Right renal pelvis (tissue), 4 donors: ENCODE measurements at places on chromosomes 2 and 18.

DNA sequence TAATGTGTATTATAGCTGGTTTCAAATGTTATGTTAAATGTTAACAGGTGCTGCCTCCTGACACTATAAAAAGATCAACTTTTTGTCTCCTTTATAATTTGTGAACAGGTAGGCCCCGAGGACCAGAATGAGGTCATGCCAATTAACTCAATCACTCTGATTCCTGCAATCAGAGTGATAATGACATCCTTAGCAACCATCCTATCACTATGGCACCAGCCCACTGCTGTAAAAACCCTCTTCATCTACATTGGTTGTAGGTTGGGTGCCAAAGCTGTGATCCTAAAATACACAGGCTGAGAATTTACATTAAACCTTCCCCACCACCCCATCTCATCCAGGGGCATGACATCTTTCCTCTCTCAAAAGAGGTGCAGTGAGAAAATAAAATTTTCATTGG lies 103.5 kb downstream of the CPO start:
- no peak for DNase-seq

- no peak for DNase-seq
These were observed 46.0 kb downstream of the ODC1 start for GRCh38 chr2:10402062-10402585.

- DNase-seq, result no peak
These were observed 111.8 kb upstream of the CNTNAP5 start for GRCh38 chr2:123913143-123913735.

- DNase-seq, result no peak
These were observed 41.4 kb upstream of the MAPRE2 start for GRCh38 chr18:34999756-35000289.

GRCh38 chr2:489838-490237 lies 187.4 kb downstream of the TMEM18 start:
- DNase-seq, result no peak

GRCh38 chr2:103289105-103289725 lies 527.4 kb downstream of the TMEM182 start:
- DNase-seq, result no peak

- DNase-seq, result no peak
These were observed 51.3 kb downstream of the BCL11A start for GRCh38 chr2:60502144-60502543.

- DNase-seq, result no peak
These were observed 116.2 kb downstream of the SMAD7 start for GRCh38 chr18:48834413-48835031.

GRCh38 chr2:103977241-103977640 lies 876.7 kb upstream of the POU3F3 start:
- no peak for DNase-seq

DNA sequence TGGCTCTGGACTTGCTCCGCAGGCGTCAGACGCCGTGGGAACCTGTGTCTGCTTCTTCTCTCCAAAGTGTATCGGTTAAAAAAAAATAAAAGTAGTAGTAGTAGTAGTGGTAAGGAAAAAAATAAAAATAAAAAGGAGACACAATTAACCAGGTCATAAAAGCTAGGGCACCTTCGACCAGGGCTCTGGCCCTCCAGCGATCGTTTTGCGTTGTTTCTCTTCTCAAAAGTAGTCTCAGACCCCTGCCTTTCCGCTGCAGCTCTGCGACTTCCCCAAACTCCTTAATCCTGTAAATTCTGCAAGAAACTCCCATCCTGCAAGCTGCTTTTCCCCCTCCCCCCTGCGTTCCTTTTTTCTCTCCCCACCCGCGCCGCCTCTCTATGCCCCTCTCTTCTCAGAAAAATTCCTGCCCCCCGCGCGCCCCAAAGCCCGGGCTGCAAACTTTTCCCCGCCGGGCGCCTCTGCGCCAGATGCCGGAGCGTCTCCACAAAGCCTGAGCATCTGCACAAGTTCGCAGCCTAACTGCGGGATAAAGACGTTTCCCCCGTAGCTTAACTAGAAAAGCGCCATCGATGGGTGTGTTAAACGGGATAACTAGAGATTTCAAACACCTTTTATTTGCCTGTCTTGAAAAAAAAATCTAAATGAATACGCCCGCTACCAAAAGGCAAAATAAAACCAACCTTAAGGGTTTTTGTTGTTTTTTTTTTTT lies 1.8 kb upstream of the SALL3 start:
- DNase-seq, result no peak

GRCh38 chr2:109511168-109511567 lies 102.6 kb downstream of the SEPTIN10 start:
- no peak for DNase-seq

DNA sequence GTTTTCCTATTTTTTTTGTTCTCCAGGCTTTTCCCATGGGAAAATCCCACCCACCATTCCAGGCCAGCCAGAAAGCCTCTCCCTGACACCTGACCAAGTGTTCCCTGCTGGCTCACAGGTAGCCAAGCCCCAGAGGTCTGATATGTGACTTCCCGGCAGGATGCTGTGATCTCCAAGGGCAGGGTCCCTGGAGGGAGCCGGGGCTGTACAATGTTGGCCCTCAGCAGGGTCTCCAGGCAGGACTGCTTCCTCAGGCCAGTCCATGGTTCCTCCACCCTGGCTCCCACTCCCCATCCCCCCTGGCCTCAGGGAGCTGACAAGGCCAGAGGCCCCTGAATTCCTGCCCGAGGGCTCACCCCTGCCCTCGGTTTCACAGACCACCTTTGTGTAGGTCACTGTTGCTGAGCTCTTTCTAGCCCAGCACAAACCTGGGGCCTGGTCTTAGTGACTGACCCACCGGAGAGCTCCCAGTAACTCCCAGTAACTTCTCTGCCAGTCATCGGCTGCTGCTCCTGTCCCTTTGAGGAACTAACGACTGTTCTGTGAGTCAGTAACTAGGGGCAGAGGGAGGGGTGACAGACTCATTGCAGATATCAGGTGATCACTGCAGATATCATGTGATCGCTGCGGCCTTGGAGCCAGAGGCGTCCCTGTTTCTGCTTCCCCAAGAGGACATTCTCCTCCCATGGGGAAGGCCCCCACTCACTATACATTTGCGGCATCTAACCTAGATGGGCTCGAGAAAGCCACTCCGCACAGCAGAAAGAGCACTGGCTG lies 38.7 kb downstream of the SDC1 start:
- DNase-seq, result no peak

DNA sequence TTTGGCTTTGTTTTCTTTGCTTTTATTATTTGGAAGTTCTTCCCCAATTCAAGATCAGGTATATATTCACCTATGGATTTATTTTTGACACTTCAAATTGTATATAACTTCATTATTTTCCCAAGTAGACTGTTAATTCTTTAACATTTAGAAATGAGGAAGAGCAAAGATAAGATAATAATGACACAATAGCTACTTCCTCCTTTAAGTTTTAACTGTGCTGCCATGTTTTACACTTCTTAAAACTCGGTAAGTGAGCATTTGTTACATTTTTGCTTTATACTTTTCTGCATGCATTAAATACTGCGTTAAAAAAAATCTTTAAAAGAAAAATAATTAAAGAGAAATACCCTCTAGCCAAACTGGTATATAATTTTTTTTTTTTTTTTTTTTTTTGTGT lies 32.5 kb downstream of the SLC66A3 start:
- no peak for DNase-seq

GRCh38 chr18:23302851-23303527 lies 150.1 kb upstream of the RIOK3 start:
- no peak for DNase-seq

DNA sequence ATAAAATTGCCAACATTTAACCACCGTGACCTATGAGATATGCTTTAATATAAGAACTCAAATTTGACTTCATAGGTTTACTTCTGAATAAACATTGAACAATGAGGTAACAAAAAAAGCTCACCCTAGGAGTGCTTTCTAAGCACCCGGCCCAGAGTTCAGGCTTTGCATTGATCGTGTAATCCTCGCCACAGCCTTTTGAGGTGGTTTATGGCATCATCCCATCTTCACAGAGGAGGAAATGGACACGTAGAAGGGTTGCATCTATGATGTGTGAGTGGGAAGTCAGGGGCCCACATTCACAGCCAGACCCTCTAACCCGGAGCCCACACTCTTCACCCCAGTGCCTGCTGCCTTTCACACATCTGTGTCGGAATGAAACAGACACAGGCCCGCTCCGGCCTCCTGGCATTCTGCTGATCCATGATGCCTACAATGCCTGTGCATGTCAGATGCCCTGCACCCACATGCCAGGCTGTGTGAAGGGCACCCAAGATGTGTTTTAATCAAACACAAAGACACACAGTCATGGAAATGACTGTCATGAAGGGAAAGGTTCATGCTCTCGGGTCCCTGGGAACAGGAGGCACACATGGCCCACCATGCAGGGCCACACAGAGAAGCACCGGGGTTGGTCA lies 48.6 kb upstream of the RPL31 start:
- DNase-seq, result no peak

DNA sequence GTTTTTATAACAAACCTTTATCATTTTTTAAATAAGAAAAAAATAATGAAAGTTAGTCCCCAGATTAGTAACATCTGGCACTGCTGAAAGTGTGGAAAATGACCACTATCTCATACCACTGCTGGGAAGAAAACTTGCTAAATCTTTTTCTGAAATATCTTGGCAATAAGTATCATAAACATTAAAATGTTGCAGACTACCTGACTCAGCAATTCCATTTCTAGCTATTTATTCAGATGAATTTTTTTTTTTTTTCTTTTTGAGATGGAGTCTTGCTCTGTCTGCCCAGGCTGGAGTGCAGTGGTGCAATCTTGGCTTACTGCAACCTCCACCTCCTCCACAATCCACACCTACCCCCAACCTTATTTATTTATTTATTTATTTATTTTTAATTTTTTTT lies 35.3 kb upstream of the SOS1 start:
- no peak for DNase-seq

- no peak for DNase-seq
These were observed 941.3 kb upstream of the NXPH2 start for GRCh38 chr2:139721411-139721995.

- no peak for DNase-seq
These were observed 219.0 kb upstream of the DSEL start for GRCh38 chr18:67735506-67735905.

GRCh38 chr2:212882626-212883025 lies 268.8 kb downstream of the IKZF2 start:
- DNase-seq, result no peak

DNA sequence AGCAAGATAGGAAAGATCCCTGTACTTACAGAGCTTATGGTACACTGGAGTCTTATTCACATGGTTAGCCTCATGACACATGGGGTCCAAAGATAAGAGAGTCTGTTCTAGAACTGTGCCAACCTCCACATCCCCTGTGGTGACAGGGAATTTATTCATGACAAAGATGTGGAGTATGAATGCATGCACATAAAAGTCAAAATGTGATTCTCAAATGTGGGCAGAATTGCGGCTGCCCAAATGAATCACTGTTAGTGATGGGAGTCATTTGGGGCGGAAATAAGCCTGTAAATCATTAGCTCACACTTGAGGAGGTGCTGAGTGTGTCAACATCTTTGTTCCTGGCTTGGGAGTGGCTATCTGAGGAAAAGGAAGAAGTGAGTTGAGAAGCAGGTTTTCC lies 560.6 kb downstream of the SLC4A3 start:
- no peak for DNase-seq

- no peak for DNase-seq
These were observed 1337.9 kb upstream of the CHAC2 start for GRCh38 chr2:52429740-52430139.
